ENCODE measurements at places on chromosomes 6 and 20.
A peak's percentile ranks its signal among the peaks of the same experiment; 100 is the strongest.

GRCh38 chr6:88922775-88923548 is 40.5 kb downstream of the RNGTT start:
- DNase-seq, result peak; percentile 34

GRCh38 chr6:148557796-148558321 is 189.0 kb upstream of the UST start:
- peak; percentile 56 for DNase-seq

GRCh38 chr6:135675862-135676261 is 175.6 kb upstream of the PDE7B start:
- DNase-seq, result no peak

- no peak for DNase-seq
These were observed 48.8 kb downstream of the NOX3 start for GRCh38 chr6:155406801-155407200.

DNA sequence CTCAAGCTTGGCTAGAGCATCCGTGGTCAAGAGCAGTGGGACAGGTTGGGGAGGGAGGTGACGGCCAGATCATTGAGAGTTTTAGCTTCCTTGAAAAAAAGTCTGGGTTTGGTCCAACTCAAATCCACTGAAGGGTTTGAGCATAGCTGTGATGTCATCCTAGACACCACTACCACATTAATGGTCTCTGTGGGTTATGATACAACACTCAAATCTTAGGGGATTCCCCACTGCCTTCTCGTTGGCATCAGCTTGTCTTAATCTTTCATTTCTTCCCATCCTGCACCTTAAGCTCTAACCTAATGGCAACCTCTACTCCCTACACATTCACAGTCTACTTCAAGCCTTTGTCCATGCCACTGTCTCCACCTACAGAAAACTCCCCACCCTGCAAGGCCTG is 77.3 kb downstream of the BMP6 start:
- DNase-seq, result no peak

Measured in AG10803 (cell line).